Right ventricle myocardium inferior (tissue), 1 donor: ENCODE measurements at places on chromosomes 13 and 19. TPM values are rescaled to one million over a fixed set of nuclear protein-coding genes. Genes with fewer than 3 reads are reported as not detected.

PTH2 gene
- not detected for total RNA-seq

- DNase-seq = no peak
Observed at GRCh38 chr13:24195626-24196025, 35.1 kb downstream of the SPATA13 start.

DNA sequence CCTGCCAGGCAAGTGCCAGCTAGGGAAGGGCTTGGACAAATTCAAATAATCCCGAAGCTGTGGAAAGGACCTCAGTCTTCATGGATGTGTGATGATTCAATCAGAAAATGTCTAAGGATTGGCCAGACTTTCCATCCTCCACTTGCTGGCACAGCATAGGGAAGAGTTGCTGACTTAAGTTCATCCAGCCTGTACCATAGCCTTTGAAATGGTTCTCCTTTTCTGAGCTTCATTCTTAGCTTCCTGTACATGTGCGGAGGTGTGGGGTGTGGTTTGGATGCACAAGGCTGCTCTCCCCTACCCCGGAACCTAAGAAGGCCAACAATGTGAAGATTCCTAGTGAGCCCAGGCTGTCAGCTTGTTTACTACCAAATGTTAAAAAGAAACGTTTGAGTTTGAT lies 959 bp upstream of the IGFL3 start:
- no peak for DNase-seq

DNA sequence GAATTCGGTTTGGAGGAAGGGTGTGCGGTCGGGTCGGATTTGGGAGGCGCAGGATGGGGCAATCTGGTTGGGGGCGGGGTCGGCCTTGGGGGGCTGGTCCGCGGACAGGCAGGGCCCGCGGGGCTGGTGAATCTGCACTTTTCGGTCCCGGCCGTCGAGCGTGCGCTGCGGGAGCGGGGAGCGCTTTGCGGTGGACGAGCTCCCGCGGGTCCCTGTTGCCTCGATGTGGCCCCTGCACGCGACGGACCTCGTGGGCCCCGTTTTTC lies 11.9 kb downstream of the PEAK3 start:
- DNase-seq = peak; percentile 84

GRCh38 chr13:108917581-108917980 lies 288.2 kb downstream of the MYO16 start:
- no peak for DNase-seq

ZNF177 gene
- 2.3 TPM for total RNA-seq

GRCh38 chr13:25871389-25872125 lies 180.3 kb downstream of the SHISA2 start:
- no peak for DNase-seq

DNA sequence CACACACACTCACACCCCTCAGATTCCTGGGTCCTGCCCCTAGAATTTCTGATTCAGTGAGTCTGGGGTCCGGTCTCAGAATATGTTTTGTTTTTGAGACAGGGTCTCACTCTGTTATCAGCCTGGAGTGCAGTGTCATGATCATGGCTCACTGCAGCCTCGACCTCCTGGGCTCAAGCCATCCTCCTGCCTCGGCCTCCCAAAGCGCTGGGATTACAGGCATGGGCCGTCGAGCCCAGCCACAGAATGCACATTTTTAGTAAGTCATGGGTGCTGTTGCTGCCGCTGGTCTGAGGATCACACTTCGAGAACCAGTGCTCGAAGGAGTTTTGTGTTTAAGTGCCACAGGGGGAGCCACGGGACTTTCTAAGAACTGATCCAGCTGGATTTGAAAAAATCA lies 22.1 kb upstream of the TNFSF14 start:
- DNase-seq = peak; percentile 15

- no peak for DNase-seq
Observed at GRCh38 chr19:40033989-40034560, 22.0 kb downstream of the ZNF780B start.

DNA sequence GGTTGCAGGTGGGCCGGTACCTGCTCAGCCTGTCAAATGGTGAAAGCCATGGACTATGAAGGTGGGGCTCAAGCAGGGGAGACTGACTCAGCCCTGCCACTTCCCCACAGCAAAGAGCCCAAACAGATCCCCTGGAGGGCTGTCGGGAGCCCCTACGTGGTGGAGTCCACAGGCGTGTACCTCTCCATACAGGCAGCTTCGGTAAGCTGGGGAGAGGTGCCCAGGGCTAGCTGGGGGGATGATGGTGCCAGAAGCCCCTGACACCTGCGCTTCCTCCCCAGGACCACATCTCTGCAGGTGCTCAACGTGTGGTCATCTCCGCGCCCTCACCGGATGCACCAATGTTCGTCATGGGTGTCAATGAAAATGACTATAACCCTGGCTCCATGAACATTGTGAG lies 3.2 kb upstream of the TMEM147 start:
- no peak for DNase-seq

GRCh38 chr19:10971107-10971726 lies 10.4 kb downstream of the SMARCA4 start:
- DNase-seq = no peak

DNA sequence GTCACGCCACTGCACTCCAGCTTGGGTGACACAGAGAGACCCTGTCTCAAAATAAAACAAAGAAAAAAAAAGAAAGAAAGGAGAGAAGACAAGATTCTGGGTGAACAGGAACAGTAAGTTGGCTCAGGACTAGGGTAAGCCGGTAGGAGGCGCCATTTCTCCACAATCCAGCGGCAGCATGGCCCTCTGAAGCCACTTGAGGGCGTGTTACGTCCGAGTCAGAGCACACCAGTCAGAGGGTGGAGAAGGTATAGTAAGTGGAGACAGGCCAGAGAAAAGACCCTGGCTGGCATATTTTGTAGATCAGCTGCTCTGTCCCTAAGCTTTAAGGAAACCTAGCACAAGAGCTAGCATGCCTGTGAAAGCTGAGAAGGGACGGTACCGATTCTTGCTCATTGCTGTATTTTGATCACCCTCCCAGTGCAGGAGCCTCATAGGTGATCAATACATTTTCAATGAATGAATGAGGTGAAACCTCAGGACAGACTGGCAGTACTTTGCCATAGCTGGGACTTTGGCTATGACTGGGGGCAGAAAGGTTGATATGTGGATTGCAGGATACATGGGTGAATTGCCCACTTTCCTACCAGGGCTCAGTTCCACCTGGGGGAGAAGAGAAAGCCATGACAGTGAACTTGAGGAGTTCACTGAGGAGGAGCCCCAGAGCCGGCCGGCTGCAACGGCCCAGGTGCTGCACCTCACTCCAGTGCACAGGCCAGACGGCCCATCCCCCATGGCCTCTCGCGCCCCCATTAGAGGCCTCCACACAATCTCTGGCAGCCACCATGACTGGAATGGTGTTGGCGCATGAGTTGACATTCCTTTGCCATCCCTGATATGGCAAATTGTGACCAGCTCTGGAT lies 23.5 kb downstream of the POU2F2 start:
- DNase-seq = peak; percentile 89

DNA sequence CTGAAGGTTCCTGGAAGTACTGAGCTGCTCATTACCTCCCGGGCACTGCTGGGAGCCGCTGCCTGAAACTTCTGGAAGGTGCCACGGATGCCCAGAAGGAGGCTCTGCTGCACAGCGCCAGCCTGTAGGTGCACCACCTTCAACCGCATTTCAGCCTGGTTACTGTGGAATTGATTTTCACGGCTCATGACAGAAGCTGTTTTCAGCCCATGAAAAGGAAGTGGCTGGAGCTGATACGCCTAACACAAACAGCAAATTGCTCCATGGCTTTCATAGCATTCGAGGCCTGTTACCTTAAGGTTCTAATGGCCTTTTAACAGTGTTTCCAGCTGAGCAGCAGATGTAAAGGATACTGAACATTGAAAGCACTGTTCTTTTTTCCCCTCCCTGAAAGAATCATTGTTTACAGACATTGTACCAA lies 22.0 kb downstream of the GPC6 start:
- DNase-seq = no peak

APC2 gene
- 0.14 TPM for total RNA-seq

DNA sequence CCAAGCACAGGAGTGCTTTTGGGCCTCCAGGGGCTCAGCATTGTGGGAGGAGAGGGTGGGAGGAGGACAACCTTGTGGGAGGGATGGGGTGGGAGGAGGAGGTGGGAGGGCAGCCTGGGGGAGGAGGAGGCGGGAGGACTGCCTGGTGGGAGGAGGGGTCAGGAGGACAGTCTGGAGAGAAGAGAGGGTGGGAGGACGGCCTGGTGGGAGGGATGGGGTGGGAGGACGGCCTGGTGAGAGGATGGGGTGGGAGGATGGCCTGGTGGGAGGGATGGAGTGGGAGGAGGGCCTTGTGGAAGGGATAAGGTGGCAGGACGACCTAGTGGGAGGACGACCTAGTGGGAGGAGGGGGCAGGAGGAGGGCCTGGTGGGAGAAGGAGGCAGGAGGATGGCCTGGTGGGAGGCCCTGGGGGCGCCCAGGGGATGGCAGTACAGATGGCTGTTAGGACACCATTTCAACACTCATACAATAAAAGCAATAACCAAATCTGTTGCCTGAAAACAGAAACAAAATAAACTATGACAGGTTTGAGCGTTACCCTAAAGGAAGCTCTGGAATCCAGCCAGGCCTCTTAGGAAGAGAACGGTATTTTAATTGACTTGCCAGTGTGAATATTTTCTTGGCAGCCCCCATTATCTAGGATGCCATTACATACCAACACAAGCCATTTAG lies 63.7 kb downstream of the CRYL1 start:
- DNase-seq = no peak

- peak; percentile 61 for DNase-seq
Observed at GRCh38 chr13:113149711-113150549, 8.5 kb upstream of the PROZ start.

DNA sequence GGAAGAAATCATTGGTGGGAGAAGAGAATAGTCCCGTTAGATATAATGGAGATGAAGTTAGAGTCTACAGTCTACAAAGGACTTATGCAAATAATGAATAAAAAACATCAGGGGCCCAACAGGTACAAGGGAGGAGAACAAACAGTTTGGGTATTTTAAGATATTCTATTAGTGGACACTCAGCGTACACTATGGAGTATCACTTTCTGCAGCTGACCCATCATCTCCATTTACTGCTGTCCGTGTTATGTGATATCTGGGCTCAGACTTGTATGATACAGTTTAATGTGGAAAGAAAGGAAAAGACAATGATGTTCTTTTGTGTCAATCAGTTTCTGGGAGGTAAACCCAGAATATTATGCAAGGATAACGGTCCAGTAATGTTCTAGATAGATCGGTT lies 126.2 kb downstream of the RAB20 start:
- no peak for DNase-seq

DNA sequence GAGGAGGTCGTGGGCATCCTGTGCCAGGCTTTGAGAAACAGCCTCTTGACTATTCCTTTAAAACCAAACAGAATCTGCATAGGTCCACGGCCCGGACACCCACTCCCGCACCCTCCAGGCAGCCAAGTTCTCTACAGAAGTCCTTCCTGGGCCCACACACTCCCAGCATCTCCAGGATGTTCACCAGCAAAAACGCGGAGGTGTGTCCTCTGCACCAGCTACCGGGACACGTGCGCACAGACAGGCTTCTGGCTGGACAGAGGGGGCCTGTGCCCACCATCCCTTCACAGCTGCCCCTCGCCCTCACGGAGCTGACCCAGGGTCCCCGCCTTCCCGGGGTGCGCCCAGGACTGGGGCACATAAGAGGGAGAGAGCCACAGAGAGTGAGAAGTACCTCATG lies 44.2 kb downstream of the CEBPG start:
- peak; percentile 46 for DNase-seq

GRCh38 chr13:107203146-107203847 lies 635.4 kb upstream of the ARGLU1 start:
- no peak for DNase-seq

LILRB2 gene
- 2.9 TPM for total RNA-seq

GRCh38 chr13:94992036-94992960 lies 280.0 kb upstream of the SOX21 start:
- no peak for DNase-seq

- DNase-seq = no peak
Observed at GRCh38 chr19:2271234-2272103, 10.5 kb downstream of the PEAK3 start.

GRCh38 chr13:73808318-73808717 lies 325.9 kb downstream of the KLF12 start:
- DNase-seq = no peak

- no peak for DNase-seq
Observed at GRCh38 chr13:93450191-93450621, 223.6 kb downstream of the GPC6 start.

GRCh38 chr19:33408116-33408515 lies 34.6 kb downstream of the CEBPG start:
- DNase-seq = peak; percentile 56

GRCh38 chr19:45137179-45137761 lies 23.5 kb downstream of the NKPD1 start:
- DNase-seq = peak; percentile 82

GRCh38 chr13:75102001-75102716 lies 379.8 kb downstream of the TBC1D4 start:
- DNase-seq = no peak

CEBPA gene
- 4.9 TPM for total RNA-seq

DNA sequence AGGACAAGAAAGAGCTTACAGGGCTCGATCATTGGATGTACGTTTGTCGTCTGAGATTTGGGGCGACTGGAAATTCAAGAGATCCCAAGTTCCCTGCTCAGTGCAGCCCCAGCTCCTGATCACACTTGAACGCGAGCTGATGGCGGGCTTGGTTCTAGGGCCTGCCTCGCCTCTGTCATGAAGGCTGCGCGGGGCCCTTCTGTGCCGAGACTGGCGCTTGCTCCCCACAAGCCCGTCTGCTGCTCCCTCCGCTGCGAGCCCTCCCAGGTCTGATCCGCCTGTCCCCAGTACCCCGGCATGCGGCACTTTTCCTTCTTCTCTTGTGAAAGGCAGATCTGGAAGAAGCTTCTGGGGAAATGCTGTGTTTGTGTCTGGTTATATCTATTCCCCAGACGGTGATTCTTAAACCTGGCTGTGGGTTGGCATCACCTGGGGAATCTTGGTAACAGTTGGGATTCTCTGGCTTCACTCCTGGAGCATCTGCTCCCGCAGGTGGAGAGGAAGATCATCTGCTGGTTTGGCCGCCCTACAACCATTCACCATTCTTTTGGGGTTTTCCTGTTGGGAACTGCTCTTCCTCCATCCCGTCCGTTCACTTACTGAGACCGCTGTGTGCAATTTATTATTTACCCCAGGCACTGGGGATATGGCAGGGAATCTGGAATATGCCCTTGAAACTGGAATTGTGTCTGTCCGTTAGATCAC lies 43.6 kb downstream of the SIPA1L3 start:
- no peak for DNase-seq

DNA sequence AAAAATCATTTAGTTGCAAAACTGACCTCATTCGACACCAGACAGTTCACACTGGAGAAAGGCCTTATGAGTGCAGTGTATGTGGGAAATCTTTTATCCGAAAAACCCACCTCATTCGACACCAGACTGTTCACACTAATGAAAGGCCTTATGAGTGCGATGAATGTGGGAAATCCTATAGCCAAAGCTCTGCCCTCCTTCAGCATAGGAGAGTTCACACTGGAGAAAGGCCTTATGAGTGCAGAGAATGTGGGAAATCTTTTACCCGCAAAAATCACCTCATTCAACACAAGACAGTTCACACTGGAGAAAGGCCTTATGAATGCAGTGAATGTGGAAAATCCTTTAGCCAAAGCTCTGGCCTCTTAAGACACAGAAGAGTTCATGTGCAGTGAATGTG lies 7.1 kb upstream of the ZNF134 start:
- DNase-seq = no peak

- no peak for DNase-seq
Observed at GRCh38 chr19:18645035-18645511, 8.2 kb downstream of the KLHL26 start.

ZSCAN4 gene
- total RNA-seq = not detected

- no peak for DNase-seq
Observed at GRCh38 chr13:75399168-75399878, 82.6 kb downstream of the TBC1D4 start.
